K562 (cell line): ENCODE measurements at places on chromosomes 16 and 17. TPM values are rescaled to one million over a fixed set of nuclear protein-coding genes. Genes with fewer than 3 reads are reported as not detected.

- H3K4me3 ChIP-seq = no peak overlapping the region
- no peak overlapping the region for H3K27ac ChIP-seq
- DNase-seq = no peak
- no peaks in the 10 kb centered on the region; the same call in 2 of the 3 replicates for H3K4me1 ChIP-seq
Measured at GRCh38 chr16:68401871-68402747, 46.2 kb downstream of the SMPD3 start.

AIPL1 gene
- total RNA-seq = not detected in 2 replicates

RGS9 gene
- total RNA-seq = 0.60 and 0.73 TPM in 2 replicates

BICDL2 gene
- 0.09 TPM in 2 replicates for total RNA-seq

WWP2 gene
- total RNA-seq = 33.7 and 34.4 TPM in 2 replicates

DNA sequence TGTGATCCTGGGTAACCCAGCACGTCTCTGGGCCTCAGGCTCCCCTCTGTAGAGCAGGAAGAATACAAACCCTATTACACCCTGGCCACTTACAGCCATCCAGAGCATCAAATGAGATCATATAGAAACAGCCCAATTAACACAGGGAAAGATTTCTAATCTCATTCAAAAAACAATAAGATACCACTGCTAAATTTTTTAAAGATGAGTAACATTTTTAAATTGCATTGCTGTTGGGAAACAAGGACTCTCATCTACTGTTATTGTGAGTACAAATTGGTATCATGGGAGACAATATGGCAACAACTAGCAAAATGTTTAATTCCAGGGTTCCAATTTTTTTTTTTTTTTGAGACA lies 41.1 kb downstream of the SRL start:
- peaks cover 5% of the 10 kb centered on the region for H3K4me1 ChIP-seq
- no peak overlapping the region for H3K4me3 ChIP-seq
- no peak overlapping the region for H3K27ac ChIP-seq

NPIPB9 gene
- 0.89 and 1.4 TPM in 2 replicates for total RNA-seq

- H3K36me3 ChIP-seq = peaks cover 21% of the 10 kb centered on the region; the same call in 2 of the 3 replicates
- no peaks in the 10 kb centered on the region for H3K4me1 ChIP-seq
- no peak overlapping the region for H3K27ac ChIP-seq
- no peak overlapping the region for H3K4me3 ChIP-seq
- H3K27me3 ChIP-seq = no peaks in the 10 kb centered on the region
Measured at GRCh38 chr17:19900809-19901208, 33.1 kb upstream of the ULK2 start.
